ENCODE measurements at places on chromosomes 3 and 15. TPM values are rescaled to one million over a fixed set of nuclear protein-coding genes. Genes with fewer than 3 reads are reported as not detected.
A peak's percentile ranks its signal among the peaks of the same experiment; 100 is the strongest.

The MAP2K5 gene
- total RNA-seq = 22.0 TPM

The SGO1 gene
- total RNA-seq = 0.17 TPM

The RTP1 gene
- total RNA-seq = not detected

The GRIP2 gene
- total RNA-seq = 37.0 TPM

GRCh38 chr3:177726807-177727206 is 529.5 kb upstream of the TBL1XR1 start:
- no peak for DNase-seq

DNA sequence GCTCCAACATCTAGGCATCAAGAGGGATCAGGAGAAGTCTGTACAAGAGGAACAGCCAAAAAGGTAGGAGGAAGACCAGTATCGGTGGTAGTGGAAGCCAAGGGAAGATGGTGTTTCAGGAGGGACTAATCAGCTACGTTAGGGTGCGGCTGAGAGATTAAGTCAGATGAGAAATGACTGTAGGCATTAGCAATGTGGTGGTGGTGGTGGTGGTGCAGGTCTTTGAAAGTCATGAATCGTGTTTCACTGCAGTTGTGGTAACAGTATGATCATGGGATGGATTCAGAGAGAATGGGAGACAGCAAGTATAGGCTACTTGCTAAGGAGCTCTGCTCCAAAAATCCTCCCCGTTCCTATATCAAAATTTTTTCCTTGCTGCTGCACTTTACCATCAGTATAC is 35.5 kb downstream of the ASTE1 start:
- no peak for DNase-seq

- no peak for DNase-seq
These were observed 6.3 kb downstream of the STARD5 start for GRCh38 chr15:81317642-81318017.

DNA sequence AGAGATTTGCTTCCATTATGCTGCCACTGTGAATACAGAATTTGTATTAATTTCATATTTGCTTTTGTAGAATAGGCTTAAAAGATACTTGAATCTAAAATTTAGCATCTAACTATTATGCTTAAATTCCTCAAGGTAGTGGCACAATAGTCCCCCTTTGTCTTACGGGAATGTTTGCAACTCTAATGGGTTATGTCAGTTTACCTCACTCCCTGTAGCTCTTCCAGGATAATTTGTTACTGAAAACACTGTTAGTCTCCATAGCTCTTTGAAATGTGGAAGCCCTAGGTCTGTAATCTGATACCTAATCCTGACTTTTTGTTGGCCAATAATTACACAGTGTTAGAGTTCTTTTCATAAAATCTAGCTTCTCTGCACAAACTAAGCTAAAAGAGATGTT is 433.4 kb downstream of the PYDC2 start:
- no peak for DNase-seq

GRCh38 chr3:4753073-4753691 is 226.1 kb upstream of the BHLHE40 start:
- DNase-seq = no peak

GRCh38 chr3:50550079-50550736 is 17.3 kb downstream of the C3orf18 start:
- peak; percentile 73 for DNase-seq

DNA sequence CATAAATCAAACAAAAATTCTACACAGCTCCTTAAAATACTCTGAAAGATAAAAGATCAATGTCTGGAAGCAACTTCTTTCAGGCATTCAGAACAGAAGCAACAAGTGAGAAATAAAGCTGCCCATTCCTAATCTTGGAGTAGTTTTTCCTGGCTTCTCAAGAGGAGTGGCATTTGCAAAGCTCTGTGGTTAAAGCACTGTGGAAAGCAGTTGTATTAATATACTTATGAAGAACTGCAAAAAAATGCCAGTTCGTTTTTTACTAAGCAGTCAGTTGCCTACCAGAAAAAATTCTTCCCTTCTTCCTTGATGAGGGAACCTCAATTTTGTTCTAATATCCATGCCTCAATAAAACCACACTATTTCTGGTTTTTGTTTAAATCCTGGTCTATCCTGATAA is 197.8 kb downstream of the TNIK start:
- DNase-seq = no peak

DNA sequence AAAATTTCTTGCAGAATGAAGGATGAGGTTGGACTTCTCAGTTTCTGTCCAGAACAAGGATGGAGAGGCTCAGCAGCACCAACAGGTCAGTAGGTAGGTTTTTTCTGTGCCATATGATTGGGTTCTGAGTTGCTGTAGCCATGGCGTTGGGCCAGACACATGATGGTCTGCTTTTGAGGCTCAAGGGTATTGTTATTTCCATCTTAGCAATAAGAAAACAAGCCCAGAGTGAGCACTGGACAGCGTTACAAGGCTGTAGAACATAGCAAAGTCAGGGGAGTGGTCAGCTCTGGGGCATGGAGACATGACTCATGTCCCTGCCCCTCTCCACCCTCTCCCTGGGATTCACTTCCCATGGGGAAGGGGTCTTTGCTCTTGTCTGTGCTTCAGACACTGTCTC is 137.6 kb upstream of the TOPAZ1 start:
- DNase-seq = no peak

GRCh38 chr3:195877136-195877715 is 31.1 kb downstream of the TNK2 start:
- DNase-seq = peak; percentile 9

DNA sequence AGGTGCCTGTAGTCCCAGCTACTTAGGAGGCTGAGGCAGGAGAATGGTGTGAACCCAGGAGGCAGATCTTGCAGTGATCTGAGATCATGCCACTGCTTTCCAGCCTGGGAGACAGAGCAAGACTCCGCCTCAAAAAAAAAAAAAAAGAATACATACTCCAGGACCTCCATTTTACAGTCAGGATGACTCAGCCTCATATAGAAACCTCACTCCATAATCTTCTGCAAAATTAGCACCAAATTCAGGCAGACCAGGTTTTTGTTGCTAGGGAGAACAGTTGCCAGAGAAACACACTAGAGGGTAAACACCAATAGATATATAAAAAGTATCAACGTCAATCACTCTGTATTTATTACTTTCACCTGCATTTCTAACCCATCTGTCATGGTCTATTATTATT is 28.3 kb upstream of the AP3B2 start:
- DNase-seq = no peak

Measured in left ventricle myocardium superior (tissue), 1 donor.